ENCODE measurements at places on chromosomes 1 and 21.

GRCh38 chr1:6891781-6892579 lies 106.7 kb downstream of the CAMTA1 start:
- no peak for DNase-seq

DNA sequence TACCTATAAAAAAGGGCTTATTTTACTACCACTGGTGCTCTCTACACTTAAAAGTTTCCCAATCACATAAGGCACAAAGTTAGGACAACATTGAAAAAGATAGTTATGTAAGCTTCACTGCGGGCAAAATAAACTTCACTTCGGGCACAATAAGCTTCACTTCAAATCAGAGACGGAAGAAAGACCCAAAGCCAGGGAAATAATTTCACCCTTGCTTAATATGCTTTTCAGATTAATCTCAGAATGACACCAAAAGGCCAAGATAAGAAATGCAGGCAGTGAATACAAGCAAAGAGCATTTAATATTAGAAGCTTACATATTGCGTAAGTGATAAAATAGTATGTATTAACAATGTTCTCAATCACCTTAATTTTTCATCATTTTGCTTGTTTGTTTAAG lies 444.2 kb downstream of the SETD4 start:
- no peak for DNase-seq

GRCh38 chr1:172637522-172637921 lies 21.4 kb upstream of the FASLG start:
- no peak for DNase-seq

GRCh38 chr1:169390303-169390702 lies 22.3 kb downstream of the BLZF1 start:
- no peak for DNase-seq

DNA sequence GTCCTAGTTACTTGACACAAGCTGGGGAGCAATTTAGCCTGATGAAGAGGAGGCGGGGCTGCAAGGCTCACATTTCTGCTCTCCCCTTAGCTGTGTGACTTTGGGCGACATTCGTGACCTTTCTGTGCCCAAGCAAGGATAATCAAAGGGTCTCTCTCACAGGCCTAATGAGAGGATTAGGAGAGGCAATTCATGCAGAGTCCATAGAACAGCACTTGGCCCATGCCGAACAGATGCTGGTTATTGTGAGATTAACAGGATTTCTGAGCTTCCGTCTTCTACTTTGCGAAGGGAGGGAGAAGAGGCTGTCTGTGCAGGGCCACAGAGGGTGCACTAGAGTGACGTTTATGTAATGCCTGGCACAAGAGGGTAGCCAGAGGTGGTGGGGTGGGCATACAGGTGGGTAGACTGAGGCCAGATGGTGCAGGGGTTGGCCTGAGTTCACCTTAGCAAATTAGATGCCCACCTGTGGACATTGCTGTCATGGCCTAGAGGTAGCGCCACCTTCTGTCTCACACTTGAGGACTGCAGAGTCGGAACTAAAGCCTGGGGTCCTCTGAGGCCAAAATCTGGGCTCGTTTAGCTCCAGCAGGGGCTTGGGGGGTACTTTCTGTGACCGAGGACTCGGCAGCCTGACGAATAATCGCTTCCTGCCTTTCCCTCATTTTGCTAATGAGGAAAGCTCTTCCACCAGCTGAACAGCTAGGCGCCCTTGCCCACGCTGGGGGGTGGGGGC lies 18.6 kb downstream of the ACTL8 start:
- DNase-seq = no peak

- no peak for DNase-seq
These were observed 5.0 kb downstream of the SLC19A1 start for GRCh38 chr21:45537111-45537745.

DNA sequence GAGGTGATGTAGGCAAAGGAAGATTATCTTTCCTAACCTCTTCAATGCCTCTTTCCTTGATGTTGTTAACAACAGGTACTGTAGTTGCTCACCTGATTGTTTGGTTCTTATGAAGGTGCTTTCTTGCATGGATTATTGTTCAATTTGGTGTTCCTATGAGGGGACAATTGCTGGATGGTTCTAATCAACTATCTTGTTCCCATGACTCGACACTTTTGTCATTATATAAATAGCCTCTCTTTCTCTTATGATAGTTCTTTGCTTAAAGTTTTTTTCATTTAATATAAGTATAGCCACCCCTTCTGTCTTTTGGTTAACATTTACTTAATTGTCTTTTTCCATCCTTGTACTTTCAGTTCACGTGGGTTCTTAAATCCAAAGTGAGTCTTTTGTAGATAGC lies 35.5 kb downstream of the OR10R2 start:
- no peak for DNase-seq

- no peak for DNase-seq
These were observed 52.6 kb upstream of the NHLH2 start for GRCh38 chr1:115893545-115893944.

- DNase-seq = no peak
These were observed 82.6 kb downstream of the GRIK3 start for GRCh38 chr1:36951761-36952160.

DNA sequence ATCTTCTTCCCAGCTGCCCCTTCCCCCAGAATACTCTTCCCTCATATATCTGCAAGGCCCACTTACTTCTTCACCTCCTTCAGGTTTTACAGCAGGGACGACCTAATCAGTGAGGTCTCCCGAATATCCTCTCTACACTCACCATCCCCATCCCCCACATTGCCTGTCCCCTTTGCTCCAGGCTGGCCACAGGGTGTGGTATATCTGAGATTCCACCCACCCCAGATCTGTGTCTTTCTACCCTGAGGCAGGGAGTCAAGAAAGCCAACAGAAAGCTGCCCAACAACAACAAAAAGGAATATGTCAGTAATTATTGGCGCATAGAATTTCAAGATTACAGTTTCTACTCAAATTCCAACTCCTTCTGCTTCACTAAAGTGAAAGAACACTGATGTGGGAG lies 30.0 kb upstream of the OPRD1 start:
- DNase-seq = no peak

DNA sequence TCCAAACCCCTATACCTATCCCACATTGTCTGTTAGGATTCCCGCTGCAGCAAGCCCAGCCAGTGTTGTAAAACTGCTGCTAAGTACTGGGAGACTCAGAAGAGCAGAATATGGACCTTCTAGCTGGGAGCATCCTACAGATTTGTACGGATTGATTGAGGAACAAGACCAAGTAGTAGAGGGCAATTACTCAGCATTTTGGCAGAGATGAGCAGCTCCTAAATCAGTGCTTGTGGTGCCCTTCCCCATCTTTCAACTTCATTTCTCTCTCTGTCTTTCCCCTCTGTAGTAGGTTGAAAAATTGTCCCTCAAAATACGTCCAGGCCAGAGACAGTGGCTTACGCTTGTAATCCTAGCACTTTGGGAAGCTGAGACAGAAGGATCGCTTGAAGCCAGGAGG lies 37.3 kb upstream of the HTR1D start:
- no peak for DNase-seq

DNA sequence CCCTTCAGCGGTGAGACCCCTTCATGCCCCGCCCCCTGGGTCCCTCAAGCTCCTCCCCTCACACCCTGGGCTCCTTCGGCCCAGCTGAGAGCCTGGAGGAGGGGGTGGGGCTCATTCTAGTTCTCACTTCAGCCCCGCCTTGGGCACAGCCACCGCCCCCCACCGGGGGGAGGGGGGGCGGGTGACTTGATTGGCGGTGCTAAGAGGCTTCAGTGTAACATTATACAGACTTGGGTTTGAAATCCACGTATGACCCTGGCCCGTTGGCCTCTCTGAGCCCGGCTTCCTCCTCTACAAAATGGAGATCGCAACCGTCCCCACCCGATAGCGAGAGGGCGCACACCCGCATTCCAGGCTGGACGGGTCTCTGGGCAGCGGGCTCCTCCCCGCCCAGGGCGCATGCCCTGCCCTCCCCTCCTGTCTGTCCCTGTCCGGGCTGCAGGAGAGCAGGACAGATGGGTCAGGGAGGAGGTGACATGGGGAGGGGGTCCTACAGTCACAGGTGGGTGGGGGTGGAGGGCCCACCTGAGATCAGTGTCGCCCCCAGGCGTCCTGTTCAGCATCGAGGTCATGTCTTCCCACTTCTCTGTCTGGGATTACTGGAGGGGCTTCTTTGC lies 5.1 kb downstream of the CLCNKB start:
- peak; percentile 45 for DNase-seq

DNA sequence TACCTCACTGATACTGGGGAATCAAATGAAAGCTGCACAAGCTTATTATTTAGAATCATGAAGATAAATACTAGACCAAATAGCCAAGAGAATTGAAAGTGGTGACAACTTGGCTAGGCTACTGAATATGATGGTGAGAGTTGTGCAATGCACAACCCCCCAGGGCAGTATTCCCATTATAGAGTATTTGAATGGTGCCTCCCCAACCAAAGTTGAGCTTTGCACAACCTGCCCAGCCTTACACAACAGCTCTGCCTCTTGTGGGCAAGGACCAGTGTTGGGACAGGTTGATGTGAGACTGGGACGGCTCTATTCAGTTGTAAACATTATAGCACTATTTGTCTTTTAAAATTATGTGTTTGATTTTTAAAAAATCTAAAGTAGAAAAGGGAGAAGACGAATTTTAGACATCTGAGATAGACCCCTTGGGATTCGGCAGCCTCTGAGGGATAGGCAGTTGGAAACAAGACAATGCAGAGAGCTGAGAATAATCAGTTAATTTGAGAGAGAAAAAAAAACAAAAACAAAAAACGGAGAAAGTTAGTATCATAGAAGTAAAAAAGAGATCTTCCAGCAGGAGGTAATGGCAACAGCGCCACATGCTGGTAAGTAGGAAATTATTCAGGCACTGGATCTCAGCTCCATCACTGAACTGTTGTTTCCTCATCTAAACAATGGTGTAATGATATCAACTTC lies 91.0 kb upstream of the KCNA3 start:
- DNase-seq = peak; percentile 80

DNA sequence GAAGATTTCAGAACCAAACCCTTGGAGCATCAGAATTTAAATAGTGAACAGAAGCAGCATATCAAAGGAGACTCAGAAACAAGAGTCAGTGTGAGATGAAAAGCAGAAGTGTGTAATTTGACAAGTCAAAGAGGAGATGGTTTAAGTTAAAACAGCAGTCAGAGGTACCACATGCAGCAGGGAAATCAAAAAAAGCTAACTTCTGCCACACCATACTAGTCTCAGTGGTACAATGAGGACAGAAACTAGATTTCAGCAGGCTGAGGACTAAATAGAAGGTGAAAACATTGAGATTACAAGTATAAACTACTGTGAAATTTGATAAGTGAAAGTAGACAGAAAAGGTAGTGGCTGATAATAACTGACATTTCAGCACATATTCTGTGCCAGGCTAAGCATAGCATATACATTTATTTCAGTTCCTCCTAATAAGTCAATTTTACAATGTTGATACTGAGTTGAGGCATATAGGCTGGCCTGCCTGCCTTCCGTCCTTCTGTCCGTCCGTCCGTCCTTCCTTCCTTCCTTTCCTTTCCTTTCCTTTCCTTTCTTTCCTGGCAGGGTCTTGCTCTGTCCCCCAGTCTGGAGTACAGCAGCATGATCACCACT lies 12.6 kb downstream of the SUCO start:
- DNase-seq = no peak

DNA sequence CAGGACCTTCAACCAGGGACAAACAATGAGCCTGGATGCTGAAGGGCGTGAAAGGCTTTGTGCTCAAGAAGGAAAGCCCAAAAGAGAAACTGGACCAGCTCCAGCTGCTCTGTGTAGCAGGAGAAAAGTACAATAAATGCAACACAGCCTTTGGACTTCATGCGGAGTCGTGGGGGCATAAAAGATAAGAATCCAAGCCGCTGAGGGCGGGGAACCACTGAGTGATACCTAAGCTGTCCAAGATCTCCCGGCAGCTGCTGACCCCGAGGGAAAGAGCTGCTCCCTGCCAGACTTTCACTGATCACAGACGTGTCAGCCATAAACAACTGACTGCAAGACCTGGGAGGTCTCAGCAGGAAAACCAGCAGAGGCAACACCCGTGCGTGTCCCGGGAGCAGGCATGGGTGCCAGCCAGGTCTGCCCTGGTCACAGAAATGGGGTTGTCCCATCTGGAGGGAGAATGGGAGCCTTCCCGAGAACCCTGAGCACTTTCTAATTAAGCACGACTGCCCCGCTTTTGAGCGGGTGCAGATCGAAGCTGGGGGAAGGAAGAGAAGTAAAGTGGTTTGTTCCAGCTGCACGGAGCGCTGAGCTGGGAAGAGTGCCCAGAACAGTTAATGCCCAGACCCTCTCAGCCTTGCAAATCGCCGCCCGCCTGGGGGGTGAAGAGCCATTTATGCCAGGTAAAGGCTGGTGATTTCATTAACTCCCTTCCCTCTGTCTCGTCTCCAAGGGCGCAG lies 68.3 kb upstream of the TARDBP start:
- no peak for DNase-seq

DNA sequence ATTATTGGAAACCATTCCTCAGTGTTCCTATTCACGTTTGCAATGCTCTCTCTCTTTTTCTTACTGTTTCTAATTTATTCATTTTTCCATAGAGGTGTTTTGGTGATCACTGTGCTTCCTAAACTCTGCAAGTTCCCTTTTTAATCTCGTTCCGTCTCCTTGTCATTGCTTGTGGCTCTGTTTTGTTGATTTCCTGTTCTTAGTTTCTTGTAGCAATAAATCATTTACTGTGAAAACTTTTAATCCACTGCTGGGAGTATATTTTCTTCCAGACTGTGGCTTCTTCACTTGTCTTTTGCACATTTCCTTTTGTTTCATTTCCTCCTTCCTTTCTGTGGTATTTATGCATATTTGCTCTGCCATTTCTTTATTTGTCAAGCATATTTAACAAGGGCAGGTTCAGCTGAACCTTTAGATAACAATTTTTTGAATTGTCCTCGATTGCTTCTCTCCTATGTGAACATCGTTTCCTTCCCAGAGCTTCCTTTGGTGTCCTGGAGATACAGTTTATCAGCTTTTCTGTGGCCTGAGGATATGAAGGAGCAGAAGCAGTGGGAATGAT lies 3.6 kb downstream of the B3GALT5 start:
- no peak for DNase-seq

- DNase-seq = no peak
These were observed 362 bp downstream of the ZBTB48 start for GRCh38 chr1:6580119-6580592.

DNA sequence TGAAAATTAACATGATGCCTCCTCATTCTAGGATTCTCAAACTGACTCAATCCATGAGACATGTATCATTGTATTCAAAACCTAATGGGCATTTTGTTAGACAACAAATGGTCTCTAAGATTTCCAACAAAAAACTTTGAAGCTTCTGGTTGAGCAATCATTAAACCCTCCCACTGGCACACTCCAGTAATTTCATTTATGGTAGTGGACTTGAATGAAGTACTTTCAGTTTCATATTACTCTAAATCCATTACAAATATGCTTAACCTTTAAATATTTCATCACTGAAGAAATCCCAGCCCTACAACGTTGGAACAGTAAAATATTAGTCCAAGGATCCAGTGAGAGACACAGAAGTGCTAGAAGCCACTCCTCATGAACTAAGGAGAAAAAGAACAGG lies 43.5 kb downstream of the GBP6 start:
- no peak for DNase-seq

- no peak for DNase-seq
These were observed 17.4 kb downstream of the CYYR1 start for GRCh38 chr21:26555540-26556146.

GRCh38 chr21:37551993-37552355 lies 185.4 kb downstream of the DYRK1A start:
- no peak for DNase-seq

- no peak for DNase-seq
These were observed 15.9 kb downstream of the TXNIP start for GRCh38 chr1:145980457-145980994.

- DNase-seq = no peak
These were observed 414.5 kb downstream of the ADGRL2 start for GRCh38 chr1:82215056-82215852.

All from activated CD8-positive, alpha-beta T cell treated with anti-CD3 and anti-CD28 coated beads, Interleukin-2, amount 10 ng/mL, durations not matched to agents 7 days and 5 days (primary cell).